ENCODE measurements at places on chromosomes 12 and 14.

- peak; percentile 87 for DNase-seq
Measured at GRCh38 chr14:73789989-73790581, 61.5 kb upstream of the PTGR2 start.

- no peak for DNase-seq
Measured at GRCh38 chr12:106068296-106068695, 70.5 kb downstream of the NUAK1 start.

DNA sequence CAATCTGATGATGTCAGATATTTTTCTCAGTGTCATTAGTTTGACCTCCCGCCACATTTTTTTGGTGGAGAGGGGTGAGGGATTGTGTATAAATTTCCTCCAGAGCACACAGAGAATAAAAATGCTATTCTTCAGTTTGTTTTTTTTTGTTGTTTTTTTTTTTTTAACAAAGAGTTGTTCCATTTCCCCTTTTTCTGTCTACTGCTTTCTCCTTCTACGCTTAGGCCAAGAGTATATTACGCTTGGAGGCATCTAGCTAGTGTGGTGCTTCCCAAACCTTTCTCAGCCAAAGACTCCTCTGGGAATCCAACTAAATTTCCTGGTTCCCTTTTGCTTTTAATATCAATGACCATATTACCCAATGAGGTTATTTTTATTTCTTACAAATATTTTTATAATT is 465.6 kb downstream of the ZFP36L1 start:
- no peak for DNase-seq

DNA sequence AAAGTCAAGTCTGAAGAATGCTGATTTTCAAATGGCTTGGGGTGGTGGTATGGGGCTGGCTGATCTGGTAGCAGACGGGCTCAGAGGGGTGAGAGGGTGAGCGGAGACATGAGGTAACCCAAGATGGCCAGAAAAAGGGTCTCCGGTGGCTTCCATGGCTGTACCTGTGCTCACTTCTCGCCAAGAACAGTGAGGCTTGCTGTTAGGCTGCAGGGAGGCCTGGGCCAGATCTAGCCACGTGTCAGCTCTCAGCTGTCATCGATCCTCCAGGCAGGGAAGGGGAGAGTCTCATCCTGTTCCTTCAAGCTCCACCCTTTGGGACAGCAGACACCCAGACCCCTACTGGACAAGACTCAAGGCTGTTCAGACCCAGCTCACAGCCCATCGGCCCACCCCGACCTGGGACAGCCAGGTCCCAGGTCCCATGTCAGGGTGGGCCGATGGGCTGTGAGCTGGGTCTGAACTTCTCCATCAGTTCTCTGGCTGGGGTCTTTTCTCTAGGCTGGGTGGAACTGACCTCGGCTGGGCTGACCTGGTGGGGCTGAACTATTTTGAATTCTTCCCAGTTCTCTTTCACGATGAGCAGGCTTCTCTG is 9.0 kb downstream of the LRTM2 start:
- no peak for DNase-seq

DNA sequence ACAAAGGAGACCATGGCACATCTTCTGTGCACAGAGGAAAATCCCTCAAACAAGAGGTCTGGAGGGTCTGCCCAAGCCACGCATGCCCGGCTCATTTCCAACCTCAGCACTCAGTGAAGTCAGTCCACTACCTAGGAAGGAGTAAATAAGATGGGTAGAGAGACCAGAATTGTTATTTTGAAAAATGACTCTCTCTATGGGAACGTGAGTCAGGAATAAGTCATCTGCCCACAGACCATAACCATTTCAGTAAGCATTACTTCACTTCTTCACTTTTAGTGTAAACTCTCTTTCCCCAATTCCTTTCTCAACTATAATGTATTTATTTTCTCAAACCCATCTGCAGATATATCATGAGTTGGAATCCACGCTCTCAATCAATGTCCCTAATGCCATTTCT is 1039.9 kb upstream of the USP15 start:
- DNase-seq = no peak

Data from eye (tissue), 1 donor.